ENCODE measurements at places on chromosomes 5 and 9.

- no peak for DNase-seq
Observed at GRCh38 chr9:14532456-14533115, 160.6 kb downstream of the ZDHHC21 start.

DNA sequence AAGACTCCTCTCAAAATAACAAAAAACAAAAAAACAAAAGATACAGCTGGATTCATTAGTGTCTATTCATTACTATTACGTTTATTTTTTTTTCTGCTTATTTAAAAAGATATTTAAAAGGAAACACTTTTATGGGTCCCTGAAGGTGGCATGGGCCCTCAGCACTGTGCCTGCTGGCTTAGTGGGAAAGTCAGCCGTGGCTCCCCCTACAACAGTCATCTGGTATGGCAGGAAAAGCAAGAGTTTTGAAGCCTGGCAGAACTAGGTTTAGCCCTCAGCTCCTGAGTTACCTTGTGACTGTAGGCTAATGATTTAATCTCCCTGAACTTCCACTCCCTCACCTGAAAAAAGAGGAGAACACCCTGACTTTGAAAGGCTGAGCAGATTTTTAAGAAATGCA is 135.6 kb downstream of the GOLPH3 start:
- no peak for DNase-seq

- no peak for DNase-seq
Observed at GRCh38 chr9:77714077-77714549, 66.0 kb upstream of the GNA14 start.

DNA sequence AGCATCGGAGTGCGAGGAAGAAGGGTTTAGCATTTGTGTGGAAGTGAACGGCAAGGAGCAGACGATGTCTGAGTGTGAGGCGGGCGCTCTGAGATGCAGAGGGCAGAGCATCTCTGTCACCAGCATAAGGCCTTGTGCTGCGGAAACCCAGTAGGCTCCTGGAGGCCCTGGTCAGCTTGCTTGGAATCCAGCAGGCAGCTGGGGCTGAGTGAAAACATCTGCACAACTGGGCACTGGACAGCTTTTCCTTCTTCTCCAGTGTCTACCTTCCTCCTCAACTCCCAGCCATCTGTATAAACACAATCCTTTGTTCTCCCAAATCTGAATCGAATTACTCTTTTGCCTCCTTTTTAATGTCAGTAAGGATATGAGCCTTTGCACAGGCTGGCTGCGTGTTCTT is 72.1 kb downstream of the C7 start:
- no peak for DNase-seq

DNA sequence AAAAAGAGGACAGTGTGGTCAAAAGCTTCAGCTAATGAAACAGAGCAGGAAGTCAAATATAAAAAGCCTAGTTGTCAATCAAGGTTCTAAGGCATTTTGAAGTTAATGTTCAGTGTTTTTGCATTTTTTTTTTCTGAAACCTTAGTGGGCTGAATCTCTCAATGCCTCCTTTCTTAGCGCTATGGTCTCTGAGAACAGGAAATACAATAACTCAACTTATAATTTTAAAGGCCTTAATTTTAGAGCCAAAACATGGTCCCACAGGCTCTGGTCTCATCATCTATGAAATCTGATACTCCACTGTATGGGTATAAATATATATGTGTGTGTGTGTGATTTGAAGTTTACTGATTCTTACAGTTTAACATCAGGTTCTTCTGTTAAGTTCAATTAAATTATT is 63.3 kb upstream of the DPYSL3 start:
- DNase-seq: no peak

DNA sequence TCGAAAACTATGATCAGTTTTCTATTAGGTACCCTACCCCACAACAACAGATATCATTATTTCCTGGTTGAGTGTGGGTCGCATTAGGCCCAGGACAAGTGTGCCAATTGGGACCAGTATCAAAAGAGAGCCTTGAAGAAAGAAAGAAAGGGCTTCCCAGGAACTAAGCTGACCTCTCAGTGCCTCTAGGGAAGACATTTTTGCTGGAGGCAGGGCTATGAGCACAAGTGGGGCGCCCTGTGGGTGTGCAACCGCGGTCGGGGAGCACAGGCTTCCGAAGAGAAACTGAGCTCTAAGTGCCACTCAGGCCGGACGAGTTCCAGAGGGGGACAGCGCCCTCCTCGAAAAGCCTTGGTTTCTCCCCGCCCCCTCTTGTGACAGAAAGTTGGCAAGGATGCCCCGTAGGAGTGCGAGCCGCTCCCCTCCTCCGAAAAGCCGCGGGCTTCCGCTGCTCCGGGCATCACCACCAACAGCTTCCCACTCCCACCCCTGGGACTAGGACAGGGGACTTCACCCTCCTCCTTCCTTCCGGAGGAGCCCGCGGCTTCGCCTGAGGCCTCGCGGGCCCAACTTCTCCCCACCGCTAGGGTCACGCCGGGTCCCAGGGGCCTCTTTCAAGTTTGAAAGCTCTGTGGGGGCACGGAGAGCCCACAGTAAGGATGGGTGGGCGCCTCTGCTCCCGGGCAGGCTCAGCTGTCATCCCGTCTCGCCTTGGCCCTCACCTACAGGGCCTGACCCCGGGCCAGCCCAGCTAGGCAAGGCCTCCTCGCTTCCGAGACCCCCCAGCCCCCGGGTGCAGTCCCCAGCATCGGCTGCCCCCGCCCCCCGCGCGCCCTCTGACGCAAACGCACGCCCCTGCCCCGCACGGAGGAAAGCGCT is 2.0 kb downstream of the NR2F1-AS1 start:
- no peak for DNase-seq

DNA sequence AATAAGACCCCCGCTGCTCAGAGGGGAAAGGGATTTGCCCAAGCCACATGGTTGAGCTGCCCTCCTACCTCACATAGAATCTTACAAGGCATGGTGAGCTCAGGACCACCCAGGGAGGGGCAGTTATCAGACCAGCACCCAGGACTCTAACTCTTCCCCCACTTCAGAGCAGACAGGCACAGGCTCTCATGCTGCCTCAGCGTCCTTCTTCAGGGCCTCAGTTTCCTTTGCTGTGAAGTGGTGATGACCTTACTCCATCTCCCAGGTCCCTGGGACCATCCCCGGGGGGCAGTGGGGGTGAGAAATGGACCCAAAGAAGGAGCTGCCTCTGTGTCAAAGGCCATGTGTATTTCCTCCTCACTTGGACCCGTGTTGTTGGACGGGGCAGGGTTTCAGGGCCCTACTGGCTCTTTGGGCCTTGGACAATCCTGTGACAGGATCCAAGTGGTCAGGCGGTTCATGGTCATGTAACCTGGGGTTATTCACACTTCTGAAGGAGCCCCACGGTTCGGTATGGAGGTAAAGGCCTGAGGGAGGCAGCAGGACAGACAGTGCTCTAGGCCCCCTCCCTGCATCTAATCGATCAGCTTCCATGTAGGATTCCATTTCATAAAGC is 31.7 kb upstream of the CSF1R start:
- no peak for DNase-seq

- DNase-seq: no peak
Observed at GRCh38 chr5:3226196-3226920, 369.3 kb upstream of the IRX1 start.

- no peak for DNase-seq
Observed at GRCh38 chr5:37831821-37832534, 7.9 kb downstream of the GDNF start.

DNA sequence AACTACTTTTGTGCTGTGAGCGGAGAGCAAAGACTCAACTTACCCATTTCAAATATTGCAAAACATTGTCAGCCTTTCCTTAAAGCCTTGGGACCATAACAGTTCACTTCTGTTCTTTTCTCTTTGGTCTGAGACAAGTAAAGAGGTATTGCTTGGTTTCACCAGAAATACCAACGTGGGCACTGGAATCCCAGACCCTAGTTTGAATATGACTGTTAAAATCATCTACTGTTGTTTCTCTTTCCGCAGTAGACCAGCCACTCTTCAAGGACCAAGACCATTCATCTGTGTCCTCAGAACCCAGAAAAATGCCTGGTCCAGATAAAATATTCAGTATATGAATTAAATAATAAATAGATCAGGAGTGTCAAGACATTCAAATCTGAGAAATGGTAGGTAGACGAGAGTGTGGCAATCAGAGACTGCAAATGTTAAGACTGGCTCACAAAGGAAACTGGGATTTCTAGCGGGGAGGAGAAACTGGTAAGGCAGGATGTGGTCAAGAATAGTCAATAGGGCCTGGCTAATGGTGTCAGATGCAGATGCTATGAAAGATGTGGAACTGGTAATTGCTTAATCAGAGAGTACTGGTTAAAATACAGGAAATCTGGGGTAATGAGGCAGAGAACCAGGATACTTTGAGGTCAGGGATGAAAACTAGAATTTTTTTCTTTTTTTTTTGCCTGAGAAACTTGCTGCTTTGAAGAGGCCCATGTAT is 82.1 kb upstream of the IL33 start:
- DNase-seq: peak; percentile 5

GRCh38 chr5:98768160-98768959 is 5.1 kb upstream of the RGMB start:
- peak; percentile 35 for DNase-seq

DNA sequence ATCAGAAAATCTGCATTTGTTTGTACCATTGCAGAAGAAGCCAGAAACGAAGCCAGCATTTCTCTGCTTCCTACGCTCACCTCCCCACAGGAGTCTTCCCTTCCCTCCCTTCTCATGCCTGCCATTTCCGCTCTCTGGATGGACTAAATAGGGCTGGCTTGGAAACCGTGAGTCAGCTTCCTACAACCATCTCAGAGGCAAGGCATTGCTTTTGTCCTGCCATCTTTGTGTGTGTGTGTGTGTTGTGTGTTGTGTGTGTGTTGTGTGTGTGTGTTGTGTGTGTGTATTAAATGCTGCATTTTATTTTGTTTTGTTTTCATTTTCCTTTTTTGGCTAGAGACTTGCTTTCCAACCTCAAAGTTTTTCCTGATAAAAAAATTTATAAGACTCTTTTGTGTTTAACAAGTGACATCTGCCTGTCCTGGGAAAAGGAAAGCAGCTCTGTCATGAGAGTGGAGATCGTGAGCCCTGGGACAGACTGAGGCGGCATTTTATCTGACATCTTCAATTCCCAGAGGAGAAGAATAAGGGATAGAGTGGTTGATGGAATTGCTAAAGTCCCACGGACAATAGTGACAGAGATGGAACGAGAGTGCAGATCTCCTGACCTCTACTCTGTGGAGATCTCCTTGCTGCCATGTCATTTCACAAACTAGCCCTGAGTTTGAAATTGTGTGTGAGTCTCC is 7.5 kb upstream of the EGFLAM start:
- no peak for DNase-seq

DNA sequence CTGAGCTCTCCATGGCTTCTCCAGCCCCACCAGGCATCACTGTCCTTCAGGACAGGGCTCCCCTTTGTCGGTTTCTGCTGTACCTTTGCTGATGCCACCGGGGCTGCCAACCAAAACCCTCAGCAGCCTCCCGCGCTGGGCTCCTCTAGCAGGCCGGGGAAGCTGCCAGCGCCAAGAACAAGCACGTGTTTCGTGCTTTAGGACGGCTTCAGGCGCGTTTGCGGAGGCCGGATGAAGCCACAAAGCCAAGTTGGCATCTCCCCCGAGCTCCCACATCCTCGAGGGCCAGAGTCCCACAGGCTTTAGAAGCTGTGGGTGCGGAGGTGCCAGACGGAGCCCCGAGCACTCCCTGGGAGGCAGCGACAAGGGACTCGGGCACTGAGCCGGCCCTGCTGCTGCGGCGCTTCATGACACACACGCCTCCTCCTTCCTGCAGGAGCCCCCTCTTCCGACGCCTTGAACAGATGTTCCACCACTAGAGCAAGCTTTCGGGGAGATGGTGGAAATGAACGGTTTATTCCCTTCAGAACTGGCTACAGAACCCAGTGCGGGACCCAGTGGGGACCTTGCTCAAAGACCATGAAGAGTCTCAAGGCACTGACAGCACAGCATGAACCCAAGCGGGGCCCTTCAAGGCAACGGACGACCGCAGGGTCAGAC is 36.7 kb downstream of the SARDH start:
- peak; percentile 71 for DNase-seq

DNA sequence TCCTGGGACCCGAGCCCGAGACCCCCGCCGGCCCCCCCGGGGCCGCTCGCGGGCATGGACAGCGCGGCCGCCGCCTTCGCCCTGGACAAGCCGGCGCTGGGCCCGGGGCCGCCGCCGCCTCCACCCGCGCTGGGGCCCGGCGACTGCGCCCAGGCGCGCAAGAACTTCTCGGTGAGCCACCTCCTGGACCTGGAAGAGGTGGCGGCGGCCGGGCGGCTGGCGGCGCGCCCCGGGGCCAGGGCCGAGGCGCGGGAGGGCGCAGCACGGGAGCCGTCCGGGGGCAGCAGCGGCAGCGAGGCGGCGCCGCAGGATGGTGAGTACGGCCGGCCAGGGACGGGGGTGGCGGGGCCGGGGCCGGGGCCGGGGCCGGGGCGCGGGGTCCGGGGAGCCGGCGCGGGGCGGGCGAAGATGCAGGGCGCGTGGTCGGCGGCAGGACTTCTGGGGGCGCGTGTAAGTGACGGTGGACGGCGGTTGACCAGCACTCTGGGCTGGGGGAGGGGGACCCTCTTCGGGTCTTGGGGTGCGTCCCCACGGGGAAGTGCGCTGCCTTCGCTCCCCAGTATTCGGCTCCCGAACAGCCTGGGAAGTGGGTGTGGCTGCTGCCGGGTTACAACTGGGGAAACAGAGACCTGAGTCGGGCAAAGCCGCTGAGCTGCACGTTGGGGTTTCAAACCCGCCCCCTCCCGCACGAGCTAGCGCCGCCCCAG is 520 bp downstream of the PRRX2 start:
- DNase-seq: peak; percentile 12

DNA sequence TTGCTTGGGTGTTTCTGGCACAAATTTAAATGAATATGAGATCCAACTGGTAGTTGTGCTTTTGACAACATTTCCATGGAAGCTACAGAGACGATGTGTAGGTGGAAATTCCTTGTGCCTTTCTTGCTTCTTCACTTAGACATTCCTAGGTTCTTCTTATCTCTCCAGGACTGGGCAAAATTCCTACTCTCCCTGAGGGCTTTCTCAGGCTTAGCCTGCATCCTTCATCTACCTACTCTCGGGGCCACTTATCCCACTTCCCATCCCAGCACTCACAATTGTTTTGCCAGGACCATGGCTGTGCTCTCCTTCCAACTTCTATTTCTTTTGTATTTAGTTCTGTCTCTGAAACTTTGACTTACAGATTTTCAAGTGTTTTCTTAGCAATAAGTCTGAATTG is 17.8 kb upstream of the SPINK1 start:
- no peak for DNase-seq

- peak; percentile 16 for DNase-seq
Observed at GRCh38 chr9:116149844-116150243, 3.7 kb upstream of the PAPPA start.

GRCh38 chr9:91428436-91428835 is 4.8 kb upstream of the NFIL3 start:
- no peak for DNase-seq

- no peak for DNase-seq
Observed at GRCh38 chr5:9249231-9249630, 296.6 kb downstream of the SEMA5A start.

GRCh38 chr5:69000949-69001348 is 92.9 kb upstream of the SLC30A5 start:
- no peak for DNase-seq

- DNase-seq: no peak
Observed at GRCh38 chr5:102875721-102876123, 120.6 kb downstream of the PAM start.

DNA sequence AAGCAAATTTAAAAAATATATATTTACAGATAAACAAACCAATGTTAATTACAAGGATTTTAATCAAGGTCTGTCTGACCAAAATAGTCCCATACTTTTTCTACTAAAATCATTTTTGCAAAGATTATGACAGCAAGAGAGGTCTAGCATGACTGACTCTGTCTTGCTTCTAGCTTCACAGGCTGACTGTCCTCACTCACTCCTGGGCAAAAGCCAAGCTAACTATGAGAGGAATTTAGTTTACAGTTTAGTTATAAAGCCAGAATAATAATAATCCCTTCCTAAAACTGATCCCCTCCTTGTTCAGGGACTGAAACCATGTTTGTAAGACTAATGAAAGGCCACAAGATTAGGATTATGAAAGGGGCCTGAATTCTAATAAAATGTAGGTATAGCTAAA is 45.5 kb upstream of the HMGCS1 start:
- DNase-seq: no peak
